ENCODE measurements at places on chromosomes 12 and 14. TPM values are rescaled to one million over a fixed set of nuclear protein-coding genes. Genes with fewer than 3 reads are reported as not detected.

DNA sequence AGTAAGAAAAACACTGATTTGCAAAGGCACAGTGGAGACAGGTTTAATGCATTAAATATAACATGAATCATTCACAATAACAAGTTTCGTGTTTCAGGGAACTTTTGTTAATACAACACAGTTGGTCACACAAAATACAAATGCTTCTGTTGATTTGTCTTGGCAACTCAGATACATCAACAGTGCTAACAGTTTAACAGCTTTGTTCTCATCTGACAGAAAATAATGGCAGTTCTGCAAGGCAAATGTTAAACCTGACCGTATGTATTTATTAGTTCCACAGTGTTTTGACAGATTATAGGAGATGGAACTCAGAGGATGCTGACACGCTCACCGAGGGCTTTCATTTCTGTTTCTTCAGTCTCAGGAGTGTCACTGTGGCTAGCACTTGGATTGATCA is 350.7 kb downstream of the PRKD1 start:
- no peak for DNase-seq

DNA sequence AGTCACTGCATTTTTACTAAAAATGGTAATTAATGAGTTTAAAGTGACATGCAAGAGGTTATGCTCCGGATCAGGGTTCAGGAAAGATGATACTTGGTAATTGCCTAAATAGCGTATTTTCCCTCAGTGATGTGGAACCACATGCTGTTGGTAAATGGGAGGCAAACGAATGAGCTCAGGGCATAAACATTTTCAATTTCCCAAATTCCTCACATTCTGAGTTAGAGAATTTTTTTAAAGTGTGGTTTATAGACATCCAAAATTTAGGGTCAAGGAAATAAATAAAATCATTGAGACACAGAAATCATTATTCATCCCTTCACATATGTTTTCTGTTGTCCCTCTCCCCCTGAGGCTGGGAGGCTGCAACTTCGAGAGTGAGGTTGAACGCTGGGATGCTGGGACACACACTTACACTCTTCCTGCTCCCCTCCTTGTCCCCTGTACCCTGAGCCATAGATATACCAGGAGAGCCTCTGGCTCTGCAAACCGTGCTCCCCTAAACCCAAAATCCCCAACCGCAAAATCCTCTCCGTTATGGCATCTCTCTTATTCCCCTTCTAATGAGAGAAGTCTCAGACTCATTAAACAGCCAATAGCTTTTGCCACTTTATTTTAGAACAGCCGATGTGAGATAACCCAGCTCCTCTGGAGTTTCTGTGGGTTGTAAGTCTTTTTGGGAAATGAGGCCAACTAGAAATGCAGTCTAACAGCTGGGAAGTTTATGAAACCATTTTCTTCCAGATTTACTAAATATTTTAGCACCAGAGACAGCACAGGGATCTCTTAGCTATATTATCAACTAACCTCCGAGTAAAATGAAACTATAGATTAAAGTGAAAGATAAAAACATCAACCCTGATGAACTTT is 21.4 kb upstream of the ADGRD1 start:
- no peak for DNase-seq

- no peak for DNase-seq
Observed at GRCh38 chr12:111218499-111218898, 150.4 kb downstream of the PHETA1 start.

GRCh38 chr12:120265473-120266179 is at the start of gene PXN:
Gene PXN (minus strand): TSS chr12:120265730. CDS start chr12:120265629, 101 bp downstream.
- peak; percentile 97 for DNase-seq

GRCh38 chr12:131948166-131948712 is 1.5 kb upstream of the EP400 start:
- DNase-seq = no peak

GRCh38 chr14:75041613-75042012 is 9.7 kb downstream of the MLH3 start:
- DNase-seq = no peak

- no peak for DNase-seq
Observed at GRCh38 chr12:85617307-85618091, 218.7 kb downstream of the RASSF9 start.

DNA sequence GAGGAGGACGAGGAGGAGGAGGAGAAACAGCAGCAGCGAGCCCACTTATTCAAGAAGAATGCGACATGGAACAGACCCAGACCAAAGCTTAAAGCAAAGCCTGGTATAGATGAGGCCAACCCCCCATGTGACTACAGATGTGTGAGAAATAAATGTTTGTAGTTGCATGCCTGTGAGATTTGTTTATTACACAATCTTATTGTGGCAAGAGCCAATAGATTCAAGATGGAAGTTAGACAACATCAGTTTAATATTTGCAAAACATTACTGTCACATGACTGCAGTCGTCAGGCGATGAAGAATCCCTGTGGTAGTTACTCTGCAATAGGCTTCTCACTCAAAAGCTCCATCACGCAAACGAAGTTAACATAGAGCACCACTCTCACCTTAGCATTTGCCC is 17.2 kb upstream of the SLC35F4 start:
- no peak for DNase-seq

GRCh38 chr12:45962553-45963325 is 27.6 kb downstream of the SCAF11 start:
- no peak for DNase-seq

- DNase-seq = no peak
Observed at GRCh38 chr12:123879101-123879500, 93.5 kb downstream of the CCDC92 start.

DNA sequence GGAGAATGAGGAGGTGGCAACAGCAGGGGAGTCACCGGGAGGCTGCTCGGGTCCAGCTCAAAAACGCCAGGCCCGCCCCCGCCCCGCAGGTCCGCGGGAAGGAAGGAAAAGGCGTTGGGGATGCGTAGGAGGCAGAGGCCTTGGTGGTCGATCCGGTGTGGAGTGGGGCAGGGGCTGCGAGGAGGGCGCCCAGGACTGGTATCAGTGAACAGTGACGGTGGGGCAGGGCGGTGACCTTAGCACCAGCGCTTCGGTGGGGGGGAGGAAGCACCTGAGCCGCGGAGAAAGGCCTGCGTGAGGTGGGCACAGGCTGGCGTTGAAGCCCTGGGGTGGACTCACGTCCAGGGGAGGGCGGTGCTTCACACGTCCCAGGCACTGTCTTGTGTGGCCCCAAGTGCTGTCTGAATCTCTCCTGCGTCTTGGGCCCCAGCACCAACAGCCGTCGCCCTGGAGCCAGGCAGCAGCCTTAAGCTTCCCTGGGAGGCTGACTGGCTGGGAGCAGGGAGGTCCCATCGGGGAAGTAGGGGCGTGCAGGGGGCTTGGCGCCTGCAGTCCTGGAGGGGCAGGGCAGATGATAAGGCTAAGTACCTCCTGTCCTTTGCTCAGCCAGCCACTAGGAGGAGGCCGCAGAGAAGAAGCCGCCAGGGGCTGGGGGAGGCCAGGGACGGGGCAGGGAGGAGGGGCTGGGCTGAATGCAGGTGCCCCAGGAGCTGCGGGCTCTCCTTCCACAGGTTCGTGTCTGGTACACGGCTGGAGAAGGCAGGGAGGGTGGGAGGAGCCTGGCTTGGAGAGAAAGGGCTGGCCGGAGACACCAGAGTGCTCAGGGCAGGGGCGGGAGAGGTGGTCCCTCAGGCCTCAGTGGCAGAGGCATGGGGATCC is 26.5 kb downstream of the ZBTB42 start:
- DNase-seq = peak; percentile 80

- DNase-seq = no peak
Observed at GRCh38 chr12:104290320-104290719, 13.2 kb upstream of the EID3 start.

DNA sequence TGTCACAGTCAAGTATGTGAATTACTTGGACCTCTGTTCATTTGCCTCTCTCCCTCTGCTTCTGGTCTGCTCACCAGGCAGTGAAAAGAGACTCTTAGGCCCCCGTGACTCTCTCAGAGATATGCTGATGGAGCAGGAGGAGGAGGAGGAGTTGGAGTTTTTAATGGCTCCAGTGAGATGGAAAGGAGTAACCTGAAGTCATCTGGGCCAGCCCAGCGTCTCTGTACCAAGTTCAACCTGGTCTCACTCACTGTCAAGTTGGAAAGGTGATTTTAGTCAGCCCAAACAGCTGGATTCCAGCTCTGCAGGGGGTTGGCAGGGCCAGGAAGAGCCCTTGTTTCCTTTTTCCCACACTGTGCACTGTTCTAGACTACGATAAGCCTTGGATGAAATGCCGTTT is 48.6 kb downstream of the SH2B3 start:
- no peak for DNase-seq

DNA sequence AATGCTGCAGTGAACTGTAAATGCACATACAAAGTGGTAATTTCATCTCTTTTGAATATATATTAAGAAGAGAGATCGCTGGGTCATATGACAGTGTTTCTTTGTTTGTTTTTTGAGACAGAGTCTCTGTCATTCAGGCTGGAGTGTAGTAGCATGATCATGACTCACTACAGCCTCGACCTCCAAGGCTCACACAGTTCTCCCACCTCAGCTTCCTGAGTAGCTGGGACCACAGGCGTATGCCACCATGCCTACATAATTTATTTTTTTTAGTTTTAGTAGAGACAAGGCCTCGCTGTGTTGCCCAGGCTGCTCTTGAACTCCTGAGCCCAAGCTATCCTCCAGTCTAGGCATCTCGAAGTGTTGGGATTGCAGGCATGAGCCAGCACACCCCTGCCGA is 62.4 kb upstream of the ACSS3 start:
- no peak for DNase-seq

DNA sequence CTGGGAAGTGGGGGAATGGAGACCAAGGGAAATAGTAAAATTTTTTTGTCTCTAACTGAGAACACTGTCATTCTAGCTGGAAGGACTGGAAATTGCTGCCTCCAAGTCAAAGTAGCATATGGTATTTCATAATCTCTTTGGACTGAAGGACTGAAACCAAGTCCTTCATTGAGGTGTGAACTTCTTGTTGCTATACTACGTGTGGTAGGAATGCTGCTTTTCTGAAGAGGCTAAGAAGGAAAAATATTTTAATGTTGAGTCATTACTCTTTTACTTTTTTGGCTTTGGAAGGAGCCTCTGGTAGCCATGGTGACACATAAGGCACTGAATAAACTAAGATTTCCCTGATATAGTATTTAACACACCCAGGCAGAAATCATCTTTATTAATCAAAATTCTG is 465.4 kb downstream of the NPAS3 start:
- no peak for DNase-seq

GRCh38 chr12:2180737-2181082 is 127.9 kb downstream of the CACNA1C start:
- no peak for DNase-seq

- DNase-seq = no peak
Observed at GRCh38 chr12:18224745-18225144, 36.6 kb upstream of the PIK3C2G start.

DNA sequence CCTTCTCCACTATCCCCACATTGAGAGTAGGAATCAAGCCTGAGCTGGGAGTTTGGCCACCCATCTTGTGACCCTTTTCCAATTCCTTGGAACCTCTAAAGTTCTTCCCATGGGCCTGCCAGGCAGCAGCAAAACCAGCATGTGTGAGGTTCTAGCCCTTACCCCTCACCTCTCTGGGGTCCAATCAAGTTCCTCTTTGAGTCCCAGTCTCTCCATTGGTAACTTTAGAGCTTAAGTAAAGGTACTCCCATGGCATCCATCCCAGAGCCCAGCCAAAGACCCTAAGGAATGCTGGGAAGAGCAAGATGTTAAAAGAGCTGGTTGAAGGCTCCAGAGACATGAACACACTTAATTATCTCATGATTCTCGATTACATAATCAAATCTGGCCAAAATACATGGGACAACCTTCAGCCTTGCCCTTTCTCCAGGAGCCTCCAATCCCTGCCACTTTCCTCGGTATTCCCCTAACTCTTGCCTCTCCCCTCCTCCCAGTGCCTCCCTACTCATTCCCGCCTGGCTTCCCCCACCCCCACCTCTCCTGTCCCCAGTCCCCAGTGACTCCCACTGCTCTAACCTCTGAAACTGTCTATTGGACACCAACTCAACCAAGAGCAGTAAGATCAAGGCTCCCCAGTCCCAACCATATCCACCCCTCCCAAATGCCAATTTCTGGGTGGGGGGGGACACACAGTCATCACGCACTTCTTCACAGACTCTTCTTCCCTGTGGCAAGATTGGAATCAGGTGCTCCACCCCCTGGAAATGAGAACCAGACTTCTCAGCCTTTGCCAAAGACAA is 4.8 kb upstream of the TNS2 start:
- peak; percentile 43 for DNase-seq

GRCh38 chr12:121770388-121770787 is 23.1 kb downstream of the RHOF start:
- no peak for DNase-seq

- no peak for DNase-seq
Observed at GRCh38 chr14:93591506-93591905, 160.8 kb downstream of the UNC79 start.

GRCh38 chr12:100688451-100688864 is 106.1 kb upstream of the ANO4 start:
- DNase-seq = no peak

Gene BIN2
- total RNA-seq = 4.5 TPM

Gene ADAM20
- 0.57 TPM for total RNA-seq

Gene ZNF140
- total RNA-seq = 8.5 TPM

Gene VEZT
- 65.8 TPM for total RNA-seq

Gene OR6C2
- not detected for total RNA-seq

Gene CINP
- total RNA-seq = 31.8 TPM

Gene CFAP54
- total RNA-seq = 0.42 TPM

Gene MYL2
- 24.0 TPM for total RNA-seq

Gene TDRD9
- total RNA-seq = 8.8 TPM

Gene LRRC10
- 3.2 TPM for total RNA-seq

Gene A2ML1
- total RNA-seq = 0.88 TPM
